ENCODE measurements at places on chromosomes 3 and 15.

DNA sequence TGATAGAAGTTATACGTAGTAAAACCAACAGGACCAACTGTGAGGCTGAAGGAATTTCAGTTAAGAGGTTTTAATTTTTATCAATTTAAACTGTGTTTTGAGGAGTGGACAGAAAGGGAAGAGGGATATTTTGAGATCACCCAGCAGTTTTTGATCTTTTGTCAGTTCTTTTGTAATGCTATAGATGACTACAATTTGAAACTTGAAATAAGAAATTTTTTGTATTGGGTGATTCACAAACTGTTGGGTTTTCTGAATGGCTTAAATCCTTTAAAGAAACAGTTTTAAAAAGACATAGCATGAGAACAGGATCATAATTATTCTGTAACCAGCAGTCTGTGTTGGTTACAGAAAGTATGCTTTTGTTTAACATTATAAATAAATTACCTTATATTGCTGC, 67.4 kb downstream of the TCF12 start:
- DNase-seq, result peak; percentile 26

DNA sequence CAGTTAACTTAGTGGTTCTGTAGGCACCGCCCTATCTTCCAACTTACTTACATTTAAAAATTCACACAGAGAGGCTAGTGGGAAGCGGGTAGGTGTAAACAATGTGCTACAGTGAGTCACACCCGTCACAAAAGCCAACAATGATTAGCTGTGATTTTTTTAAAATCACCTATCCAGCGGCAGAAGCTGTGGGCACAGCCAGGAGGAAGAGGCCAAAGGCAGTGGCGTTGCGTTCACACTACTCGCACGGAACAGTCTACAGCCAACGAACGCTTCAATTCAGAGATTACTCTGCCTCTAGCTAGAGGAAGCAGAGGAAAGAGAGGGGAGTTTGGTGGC, 2.5 kb upstream of the NLGN1 start:
- DNase-seq, result no peak

DNA sequence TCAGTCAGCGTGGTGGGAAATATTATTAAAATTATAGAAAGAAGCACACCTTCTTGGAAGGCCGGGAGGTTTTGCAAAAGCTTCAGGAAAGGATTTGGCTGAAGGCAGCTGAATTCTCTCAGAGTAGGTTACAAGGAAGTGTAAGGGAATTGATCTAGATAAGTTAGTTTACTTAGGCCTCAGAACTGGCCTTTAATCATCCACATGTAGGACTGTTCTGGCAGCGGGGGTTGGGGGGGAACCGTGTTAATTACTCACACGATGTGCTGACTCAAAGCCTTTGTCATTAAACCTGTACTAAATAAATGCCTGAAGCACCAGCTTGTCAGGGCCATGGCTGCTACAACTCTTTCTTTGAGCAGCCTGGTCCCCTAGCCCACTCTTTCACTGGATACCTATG, 12.8 kb downstream of the ASB14 start:
- DNase-seq, result no peak

DNA sequence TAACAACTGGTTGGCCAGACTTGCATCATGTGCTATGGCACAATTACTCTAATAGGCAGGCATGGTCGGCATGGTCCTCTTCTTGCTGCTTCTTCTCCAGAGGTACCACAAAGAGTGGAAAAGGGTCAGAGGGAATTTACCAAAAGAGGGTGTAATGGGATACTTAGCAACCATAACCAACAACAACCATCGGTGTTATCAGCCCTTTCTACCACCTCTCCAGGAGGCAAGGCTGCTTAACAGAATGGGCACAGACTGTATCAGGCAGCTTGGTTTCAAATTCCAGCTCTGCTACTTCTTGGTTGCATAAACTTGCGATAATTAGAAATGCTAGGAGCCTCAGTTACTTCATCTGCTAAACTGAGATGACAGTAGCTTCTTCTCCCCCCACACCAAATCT, 284.6 kb upstream of the CRBN start:
- no peak for DNase-seq

- DNase-seq, result no peak
Measured at GRCh38 chr3:18618723-18619122, 193.6 kb upstream of the SATB1 start.

GRCh38 chr3:99945328-99945995, 127.8 kb downstream of the CMSS1 start:
- DNase-seq, result no peak

DNA sequence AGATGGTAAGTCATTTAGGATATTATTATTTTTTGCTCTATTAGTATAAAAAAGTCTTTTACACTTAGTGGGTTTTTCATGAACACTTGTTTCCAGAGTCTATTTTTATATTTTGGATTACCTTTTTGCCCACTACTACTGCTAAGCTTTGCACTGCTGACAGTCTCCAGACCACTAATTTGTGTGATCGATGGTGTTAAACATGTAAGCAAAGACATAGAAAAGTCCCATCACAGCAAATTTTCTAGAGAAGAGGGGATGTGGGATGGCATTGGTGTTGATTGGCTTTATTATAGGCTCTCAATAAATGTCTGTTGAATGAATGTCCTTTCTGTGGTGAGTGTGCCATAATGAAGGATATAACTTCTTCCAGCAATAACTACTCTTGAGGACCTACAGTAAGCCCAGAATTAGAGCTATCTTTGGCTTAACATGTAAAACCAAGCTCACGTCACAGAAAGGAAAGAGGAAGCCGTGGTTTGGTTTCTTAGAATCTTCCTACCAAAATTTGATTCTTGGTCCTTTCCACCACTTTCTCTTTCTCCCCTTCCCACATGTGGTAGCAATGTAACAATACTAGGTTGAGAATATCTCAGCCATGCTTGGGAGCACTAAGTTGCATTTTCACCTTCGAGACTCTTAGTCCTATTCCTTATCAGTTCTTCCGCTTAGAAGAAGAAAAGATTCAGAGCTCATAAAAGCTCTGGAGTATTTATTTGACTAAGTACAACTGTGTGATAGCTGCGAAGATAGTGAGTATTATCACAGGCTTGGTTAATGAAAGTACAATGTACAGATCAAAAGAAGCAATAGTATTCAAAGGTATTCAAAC, 90.6 kb upstream of the UMPS start:
- DNase-seq, result no peak

- no peak for DNase-seq
Measured at GRCh38 chr15:93238641-93239040, 149.6 kb upstream of the RGMA start.

DNA sequence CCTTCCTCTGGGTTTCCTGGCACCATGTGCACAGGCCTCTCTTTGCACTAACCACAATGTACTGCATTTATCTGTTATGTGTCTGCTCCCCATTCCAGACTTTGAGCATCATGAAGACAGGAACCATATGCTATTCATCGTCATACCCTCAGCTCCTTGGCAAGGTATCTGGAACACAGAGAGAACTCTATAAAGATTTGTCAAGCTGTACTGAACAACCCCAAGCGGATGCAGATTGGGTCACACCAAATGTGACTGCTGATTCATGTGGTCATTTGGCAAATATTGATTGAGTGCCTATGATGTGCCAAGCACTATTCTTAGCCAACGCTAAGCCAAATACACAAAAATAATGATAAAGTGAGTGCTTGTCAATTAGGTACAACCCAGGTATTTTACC, 7.5 kb upstream of the MEGF11 start:
- DNase-seq, result no peak

GRCh38 chr3:193897288-193897687, 238.7 kb upstream of the HES1 start:
- no peak for DNase-seq

- peak; percentile 99 for DNase-seq
Measured at GRCh38 chr3:126522363-126522788, 1.6 kb upstream of the CHST13 start.

DNA sequence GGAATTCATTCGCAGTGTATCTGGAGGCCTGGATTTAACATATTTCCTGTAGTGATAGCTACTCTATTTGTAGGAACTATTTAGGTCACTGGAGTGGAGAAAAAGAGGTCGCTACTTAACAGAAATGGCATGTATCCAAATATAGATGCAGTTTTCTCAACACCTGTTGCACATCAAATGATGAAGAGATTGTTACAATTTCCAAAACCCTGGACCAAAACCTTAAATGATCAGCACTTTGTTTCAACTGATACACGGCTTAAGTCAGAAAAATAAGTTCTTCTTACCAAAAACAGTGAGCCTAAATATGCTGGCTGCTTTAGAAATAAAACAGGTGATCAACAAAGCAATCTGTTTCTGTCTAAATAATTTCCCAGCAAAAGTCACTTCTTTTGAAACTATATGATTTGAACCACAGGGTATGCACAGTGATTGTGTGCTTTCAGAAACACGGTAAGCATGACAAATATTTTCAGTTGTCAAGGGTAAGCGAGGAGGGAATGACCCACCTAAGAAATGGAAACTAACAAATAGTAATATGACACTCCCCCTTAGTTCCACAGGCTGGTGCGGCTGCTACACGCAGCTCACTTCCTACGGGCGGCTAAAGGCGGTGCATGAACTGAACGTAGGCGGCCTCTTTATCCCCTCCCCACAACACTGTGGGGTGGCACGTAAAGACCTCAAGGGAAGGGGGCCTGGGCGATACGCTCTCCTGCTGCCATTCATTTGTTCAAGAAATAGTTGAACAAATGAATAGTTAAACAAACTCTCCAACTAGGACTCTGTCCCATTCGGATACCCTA, 1.1 kb downstream of the EHD4 start:
- DNase-seq, result peak; percentile 92

DNA sequence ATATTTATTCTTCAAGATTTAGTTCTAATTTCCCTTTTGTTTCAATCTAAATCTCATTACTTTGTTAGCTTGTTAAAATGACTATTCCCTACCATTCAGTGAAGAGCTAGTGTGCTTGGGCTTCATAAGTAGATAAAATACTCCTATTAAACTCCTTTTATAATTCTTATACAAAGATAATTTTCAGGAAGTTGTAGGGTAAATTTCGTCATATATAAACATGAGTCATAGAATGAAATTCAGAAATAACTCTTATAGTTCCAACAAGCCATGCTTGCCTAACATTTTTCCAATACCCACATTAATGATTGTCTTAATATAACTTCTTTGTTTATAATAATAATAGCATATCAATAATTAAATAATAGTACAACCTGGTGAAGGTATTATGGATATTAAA, 407.3 kb downstream of the NAALADL2 start:
- no peak for DNase-seq

- DNase-seq, result peak; percentile 29
Measured at GRCh38 chr15:100905850-100906249, 13.3 kb upstream of the LRRK1 start.

GRCh38 chr3:140244893-140245292, 309.9 kb downstream of the CLSTN2 start:
- no peak for DNase-seq

- no peak for DNase-seq
Measured at GRCh38 chr3:21500834-21501233, 250.2 kb downstream of the ZNF385D start.

DNA sequence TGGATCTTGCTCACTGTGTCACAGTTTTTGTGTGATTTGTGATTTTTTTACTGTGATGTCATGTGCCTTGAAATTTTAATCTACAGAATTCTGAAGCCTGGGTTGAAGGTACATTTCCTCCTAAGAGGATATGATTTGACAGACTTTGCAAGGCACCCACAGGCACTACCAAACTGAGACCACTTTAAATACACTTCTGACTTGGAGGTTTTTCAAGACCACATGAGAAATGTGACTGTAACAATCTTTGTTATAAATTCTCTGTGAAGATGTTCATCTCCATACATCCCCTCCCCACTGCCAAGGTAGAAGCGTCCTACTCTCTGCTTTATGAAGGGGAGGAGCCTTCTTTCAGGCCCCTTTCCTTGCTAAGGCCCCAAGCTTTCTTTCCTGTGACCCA, 22.8 kb downstream of the UBXN7 start:
- no peak for DNase-seq

GRCh38 chr15:66284271-66284670, 9.1 kb upstream of the DIS3L start:
- DNase-seq, result no peak

- peak; percentile 79 for DNase-seq
Measured at GRCh38 chr3:43620831-43621655, 768 bp downstream of the ANO10 start.

- no peak for DNase-seq
Measured at GRCh38 chr3:59876533-59877062, 826.8 kb upstream of the CFAP20DC start.

- peak; percentile 67 for DNase-seq
Measured at GRCh38 chr15:68424754-68425390, 7.1 kb downstream of the ITGA11 start.

DNA sequence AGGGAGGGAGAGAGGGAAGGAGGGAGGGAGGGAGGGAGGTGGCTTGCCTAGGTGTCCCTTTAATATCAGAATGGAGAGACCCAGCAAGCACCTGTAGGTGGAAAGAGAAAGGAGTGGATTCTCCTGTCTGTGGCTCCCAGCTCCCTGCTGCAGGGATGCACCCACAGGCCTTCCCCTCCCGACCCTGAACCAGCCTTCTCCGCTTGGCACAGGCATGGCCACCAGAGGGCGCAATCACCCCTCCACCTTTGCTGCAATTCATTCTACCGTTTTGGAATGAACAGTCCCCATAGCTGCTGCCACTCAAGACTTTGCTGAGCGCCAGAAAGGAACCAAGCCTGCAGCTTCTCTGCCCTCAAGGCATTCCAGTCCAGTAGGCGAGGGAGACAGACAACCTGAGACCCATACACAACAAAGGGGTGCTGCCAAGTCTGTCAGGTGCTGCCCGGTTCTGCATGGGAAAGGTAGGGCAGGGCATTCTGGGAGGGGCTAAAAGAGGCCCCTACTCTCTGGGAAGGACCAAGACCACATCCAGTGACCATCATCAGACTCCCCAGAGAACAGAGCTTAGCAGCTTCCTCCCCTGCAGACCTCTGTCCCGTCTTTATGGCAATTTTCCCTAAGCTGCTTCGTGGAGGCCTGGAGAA, 4.9 kb downstream of the TLR9 start:
- DNase-seq, result peak; percentile 99

All from osteoblast (primary cell).